Inflammatory macrophage (primary cell): ENCODE measurements at places on chromosomes 7 and 10.
A peak's percentile ranks its signal among the peaks of the same experiment; 100 is the strongest.

GRCh38 chr7:37083311-37084096 lies 359.2 kb upstream of the AOAH start:
- no peak for DNase-seq

- DNase-seq = no peak
These were observed 38.8 kb downstream of the PTN start for GRCh38 chr7:137304624-137305235.

DNA sequence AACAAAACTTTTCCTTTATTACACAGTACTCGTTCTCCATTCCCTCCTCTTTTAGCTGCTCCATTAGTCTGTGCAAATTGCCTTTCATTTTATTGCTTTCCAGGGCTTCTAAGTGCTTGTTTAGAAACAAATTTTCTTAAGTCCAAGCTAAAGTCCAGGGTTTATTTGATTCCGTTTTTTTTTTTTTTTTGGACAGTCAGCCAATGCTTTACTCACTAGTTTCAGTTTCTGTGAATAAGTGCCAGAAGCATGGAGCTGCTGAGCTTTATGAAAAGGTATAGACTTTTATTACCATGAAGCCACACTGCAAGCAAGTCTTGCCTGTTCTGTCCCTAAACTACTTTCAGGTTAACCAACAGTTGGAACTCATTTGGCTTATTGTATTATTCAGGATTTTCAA lies 455.0 kb downstream of the GFRA1 start:
- DNase-seq = no peak

- DNase-seq = no peak
These were observed 1178.0 kb downstream of the REEP3 start for GRCh38 chr10:64699244-64699643.

DNA sequence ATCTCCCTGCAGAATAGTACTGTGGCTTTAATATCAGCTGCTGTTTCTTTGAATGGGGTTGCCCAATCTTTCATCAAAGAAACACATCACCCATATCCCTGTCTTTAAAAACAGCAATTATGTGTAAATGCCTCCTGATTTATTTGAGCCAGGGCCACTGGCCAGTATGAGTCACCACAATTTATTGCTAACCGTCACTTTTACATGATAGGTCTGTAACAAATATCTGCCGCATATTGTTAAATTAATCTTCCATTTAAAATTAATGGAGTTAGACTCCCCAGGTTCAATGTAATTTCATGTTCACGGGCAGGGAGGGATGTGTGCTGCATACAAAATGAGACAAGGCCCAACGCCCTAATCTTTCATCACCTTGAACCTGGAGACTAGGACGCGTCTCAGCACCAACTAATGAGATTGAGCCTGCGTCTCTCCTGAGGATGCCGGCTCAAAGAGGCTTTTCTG lies 673.4 kb downstream of the AUTS2 start:
- DNase-seq = no peak

DNA sequence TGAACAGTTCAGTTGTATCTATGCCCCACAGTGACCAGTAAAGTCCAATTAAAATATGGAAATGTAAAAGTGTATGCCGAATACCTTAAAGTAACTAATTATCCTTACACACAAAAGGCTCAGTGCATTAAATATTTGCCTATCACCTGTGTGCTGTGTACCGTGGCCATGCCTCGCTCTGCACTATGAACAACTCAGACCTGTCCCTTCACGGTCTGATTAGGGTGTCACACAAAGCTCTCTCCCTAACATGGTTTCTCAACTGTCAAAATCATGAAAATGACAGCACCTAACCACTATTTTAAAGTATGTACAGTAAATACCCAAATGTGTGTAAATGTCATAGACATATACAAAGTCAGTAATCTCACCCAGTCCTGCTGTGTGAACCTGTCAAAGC lies 43.1 kb downstream of the STK17A start:
- no peak for DNase-seq

- DNase-seq = no peak
These were observed 871.8 kb downstream of the IPMK start for GRCh38 chr10:57395923-57396322.

- DNase-seq = no peak
These were observed 76.1 kb upstream of the ANK3 start for GRCh38 chr10:60465801-60466200.

GRCh38 chr7:120060875-120061274 lies 212.1 kb upstream of the KCND2 start:
- DNase-seq = no peak

DNA sequence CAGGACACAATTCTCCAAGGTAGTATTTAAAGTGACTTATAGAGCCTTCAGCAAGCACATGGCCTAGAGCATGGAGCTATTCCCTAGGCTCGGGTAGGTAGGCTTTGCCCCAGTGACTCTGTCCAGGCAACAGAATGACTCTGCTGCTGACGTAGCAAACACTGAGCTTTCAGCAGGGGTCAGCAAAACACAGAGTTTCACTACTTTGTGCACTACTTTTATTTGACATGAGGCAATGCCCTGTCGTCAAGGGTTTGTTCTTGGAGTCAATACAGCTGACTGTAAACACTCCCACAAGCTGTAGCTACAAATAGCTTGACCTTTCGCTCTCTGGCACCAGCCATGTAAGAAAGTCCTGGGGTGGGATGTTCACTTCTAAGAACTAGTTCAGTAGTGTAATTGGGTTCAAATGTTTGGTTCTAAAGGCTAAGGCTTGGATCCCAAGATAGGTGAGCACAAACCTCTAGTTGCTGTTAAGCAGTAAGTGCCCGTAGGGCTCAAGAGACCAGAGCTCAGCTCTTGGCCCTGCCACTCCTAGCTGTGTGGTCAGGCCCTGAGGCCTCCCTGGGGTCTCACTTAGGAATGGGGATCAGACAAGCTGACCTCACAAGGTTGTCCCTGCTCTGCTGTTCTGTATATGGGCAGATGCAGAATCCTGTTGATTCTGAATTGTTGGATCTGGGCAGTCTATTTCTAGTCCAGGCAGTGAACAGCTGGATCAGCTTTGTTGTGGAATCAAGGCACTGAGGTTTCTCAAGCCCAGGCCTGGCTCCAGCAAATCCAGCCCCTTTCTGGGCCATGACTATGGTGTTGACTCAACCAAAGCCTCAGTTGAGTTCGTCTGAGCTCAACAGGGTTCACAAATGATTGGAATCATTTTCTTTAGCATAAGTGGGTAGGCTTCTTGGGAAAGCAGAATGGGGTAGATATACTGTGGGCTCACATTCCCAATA lies 10.7 kb downstream of the NODAL start:
- peak; percentile 77 for DNase-seq

- no peak for DNase-seq
These were observed 23.7 kb upstream of the CCDC172 start for GRCh38 chr10:116300542-116300941.

DNA sequence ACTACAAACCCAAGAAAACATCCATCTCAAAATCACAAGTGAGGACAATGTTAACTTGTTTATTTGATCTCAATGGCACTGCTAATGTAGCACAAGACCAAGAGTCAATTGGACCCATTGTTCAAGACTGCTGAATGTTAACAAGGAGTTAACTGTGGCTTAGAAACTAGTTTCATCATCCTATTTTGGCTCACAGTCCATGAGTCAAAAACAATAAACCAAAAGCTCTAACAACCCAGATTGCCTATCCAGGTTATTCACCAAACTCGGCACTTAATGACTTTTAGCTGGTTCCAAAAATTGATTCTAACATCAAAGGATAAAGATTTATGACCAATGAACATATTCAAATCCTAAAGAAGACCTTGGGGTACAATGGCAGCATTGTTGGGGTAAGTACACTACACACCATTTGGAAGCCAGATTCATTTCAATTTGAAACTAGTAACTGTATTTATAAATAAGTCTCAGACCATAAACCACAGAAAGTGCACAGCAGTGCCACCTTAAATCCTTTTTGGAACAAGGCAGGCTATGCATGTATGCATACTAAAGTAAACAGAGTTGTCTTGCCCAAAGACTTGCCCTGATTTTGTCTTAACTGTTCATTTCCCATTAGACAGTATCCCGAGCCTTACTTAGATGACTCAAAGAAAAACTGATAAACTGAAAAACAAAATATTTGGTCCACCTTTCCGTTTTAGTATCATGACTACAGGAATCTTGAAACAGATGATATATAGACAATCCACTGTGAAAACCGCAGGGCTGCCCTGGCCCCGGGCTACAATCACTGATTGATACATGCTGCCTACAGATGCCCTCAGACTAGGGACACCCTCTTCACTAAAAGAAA lies 84.5 kb downstream of the SRPK2 start:
- no peak for DNase-seq

DNA sequence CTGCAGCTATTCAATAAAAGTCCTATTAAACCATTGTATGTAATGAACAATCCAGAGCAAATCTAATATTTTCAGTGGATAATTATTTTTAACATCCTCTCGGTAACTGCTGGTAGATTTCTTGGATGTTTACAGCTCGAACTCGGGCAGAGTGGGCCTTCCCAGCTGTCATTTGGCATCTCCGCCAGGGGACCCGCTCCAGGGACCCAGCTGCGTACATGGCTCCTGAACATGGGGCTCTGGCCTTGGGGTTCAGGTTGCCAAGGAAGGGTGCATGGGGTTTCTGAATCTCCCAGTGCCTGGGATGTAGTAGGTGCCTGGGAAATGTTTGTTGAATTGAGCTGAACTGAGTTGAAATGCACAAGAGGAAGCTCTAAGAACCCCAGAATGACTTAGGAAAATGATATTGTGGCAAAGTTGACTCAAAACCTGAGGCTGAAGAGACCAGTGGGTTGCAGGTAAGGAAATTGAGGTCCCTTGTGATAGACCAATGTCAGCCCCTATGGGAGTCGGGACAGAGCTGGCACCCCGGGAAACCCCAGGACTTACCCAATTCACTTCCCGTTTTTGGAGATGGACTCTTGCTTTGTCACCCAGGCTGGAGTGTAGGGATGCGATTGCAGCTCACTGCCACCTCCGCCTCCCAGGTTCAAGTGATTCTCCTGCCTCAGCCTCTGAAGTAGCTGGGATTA lies 228.4 kb downstream of the CUX1 start:
- DNase-seq = peak; percentile 75

DNA sequence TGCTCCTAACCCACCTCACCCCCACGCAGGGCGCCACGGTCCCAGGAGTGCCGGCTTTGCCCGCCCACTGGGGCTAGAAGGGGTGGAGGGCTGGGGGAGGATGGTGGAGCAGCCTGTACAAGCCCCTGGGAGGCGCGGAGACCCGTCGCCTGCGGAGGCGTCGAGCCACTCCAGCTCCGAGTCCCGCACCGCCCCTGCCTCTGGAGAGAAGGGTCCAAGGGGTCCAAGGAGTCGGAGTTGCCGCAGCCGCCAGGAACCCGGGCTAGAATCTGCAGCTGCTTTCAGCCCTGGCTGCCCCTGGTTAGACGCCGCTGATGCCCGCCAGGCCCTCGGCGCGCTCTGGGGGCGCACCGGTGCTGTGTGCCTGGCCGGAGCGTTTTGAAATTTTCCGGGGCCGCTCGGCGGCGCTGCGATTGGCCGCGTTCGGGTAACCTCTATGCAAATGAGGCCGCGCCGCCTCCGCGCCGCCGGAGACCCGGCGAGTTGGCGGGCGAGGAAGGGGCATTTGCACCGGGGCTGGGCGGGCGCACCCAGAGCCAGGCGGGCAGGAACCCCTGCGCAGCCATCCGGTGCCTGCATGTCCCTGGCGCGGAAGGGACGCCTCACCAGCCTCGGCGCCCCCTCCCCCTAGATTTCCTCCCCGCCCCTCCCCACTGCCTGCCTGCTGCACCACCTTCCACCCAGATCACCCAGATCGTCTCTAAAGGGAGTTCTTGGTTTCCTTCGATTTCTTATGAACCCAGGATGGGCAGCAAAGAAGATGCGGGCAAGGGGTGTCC lies at the start of gene HMX2:
Gene HMX2, plus strand, starts transcription at position 502 of the 779 bp plus-strand sequence. Its CDS starts 243 bp downstream, at position 745.
- DNase-seq = no peak

GRCh38 chr10:784403-785088 lies 95.1 kb upstream of the DIP2C start:
- no peak for DNase-seq

DNA sequence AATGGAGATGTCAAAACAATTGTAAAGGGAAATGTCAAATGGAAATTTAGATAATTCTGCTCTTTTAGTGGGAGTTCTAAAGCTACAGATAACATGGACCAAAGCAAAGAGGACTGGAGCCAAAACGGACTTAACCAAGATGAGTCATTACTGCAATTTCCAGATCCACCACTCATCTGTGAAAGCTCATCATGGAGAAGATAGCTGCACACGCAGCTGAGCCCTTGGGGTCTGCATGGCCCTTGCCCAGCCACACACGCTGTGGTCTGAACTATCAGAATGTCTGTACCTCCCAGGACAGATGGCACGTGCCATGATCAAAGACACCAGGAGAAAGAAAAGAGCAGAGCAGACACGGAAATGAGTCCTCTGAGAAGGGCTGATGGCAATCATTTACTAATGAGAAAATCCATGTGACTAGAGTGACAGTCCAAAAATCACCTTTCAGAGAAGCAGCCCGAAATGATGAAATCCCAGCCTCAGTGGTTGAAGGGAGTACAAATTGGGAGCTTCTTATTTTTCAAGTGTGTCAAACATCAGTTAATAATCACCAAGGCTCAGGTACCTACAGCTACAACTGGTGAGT lies 177.9 kb upstream of the MGMT start:
- DNase-seq = no peak

DNA sequence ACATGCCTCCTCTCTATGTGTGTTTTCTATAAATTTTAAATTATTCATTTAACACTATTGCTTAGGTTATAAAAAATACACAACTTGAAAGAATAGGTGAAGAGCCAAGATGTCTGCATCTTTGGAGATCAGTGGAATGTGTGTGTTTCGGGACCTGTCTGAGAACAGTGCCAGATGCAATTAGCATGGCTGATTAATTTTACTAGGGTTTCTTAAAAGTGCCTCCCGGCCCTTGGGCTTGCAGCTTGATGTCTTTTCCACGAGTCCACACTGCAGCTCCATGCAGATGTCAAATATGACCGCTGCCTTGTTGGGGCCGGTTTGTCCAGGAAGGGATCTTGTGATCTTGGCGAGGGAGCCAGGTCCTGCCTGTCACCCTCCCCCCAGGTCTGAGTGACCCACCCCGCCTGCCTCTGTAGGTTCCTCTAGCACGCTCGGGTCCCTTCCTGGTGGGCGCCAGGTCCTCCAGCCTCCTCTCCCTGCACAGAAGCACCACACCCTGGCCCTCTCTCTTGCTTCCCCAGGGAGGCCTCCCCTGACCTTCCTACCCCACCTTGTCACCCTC lies 20.7 kb downstream of the LHPP start:
- no peak for DNase-seq

DNA sequence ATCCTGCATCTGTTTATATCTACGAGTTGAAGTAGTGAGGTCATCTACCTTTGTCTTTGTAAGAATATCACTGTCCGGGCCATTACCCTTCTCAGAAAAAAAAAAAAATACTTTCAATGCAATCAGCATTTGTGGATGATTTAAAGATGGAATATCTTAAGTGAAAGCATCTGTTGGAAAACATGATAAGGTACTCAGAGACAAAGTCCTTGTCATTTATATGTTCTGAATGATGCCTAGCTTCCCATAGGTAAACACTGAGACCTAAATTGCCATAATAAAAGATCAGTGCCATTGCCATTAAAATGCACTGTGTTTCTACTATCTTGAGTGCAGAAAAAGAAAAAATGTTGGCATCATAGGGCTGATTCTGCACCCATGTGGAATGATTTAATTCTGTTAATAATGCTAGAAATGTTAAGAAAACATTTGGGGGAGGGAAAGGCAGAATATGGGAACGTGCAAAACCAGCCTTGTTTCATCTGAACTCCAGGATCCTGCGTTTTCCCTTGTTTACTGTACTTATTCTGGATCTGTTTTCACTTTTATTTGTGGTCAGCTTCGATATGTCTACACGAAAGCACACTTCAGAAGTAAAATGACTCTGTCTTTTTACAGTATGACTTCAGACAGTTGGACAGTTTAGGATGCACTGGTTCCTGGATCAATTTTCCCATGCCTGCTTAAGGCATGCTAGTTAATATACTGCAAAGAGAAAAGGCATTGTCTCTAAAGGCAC lies 669.8 kb downstream of the SUGCT start:
- DNase-seq = no peak

GRCh38 chr10:93912444-93912843 lies 18.7 kb downstream of the SLC35G1 start:
- no peak for DNase-seq
